ENCODE measurements at places on chromosomes 11 and 22.
A peak's percentile ranks its signal among the peaks of the same experiment; 100 is the strongest.

GRCh38 chr11:131299598-131300438, 70.6 kb upstream of the NTM start:
- no peak for DNase-seq

GRCh38 chr22:31676700-31677099, 14.7 kb upstream of the PISD start:
- no peak for DNase-seq

DNA sequence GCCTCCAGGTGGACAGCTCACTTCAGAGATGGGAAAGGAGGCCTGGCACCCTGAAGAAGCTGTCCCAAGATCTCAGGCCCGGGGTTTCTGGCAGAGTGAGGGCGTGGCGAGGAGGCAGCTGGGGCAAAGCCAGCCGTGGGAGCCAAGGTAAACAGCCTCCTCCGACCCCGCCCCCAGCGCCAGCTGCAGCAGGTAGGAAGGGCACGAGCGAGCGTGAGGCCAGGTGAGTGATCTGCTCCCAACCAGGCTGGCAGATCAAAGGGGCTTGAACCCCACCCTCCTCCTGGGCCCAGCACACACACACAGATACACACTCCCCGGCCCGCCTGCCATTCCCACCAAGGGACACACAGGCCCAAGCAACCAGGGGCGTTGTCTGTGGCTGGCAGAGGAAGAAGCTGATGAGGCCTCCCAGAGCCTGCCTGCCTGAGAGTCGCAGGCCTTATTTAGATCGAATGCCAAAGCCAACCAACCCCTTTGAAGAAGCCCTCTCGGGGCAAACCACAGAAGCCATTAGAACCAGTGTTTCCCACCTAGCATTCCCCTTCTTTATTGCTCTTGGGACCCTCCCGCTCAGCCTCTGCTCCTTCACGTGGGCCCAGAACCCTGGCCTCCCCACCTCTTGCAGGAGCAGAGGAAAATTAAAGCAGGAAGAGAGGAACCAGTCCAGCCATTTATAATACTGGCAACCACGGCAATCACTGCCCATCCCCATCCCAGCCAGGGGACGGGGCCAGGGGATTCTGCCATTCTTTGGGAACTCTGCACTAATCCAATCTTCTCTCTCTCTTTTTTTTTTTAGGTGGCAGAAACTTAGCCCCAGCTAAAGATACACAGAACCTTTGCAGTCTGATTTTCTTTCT, 5.0 kb downstream of the PDGFB start:
- DNase-seq, result peak; percentile 58

GRCh38 chr22:21942407-21943343, 10.0 kb downstream of the PPM1F start:
- DNase-seq, result no peak

DNA sequence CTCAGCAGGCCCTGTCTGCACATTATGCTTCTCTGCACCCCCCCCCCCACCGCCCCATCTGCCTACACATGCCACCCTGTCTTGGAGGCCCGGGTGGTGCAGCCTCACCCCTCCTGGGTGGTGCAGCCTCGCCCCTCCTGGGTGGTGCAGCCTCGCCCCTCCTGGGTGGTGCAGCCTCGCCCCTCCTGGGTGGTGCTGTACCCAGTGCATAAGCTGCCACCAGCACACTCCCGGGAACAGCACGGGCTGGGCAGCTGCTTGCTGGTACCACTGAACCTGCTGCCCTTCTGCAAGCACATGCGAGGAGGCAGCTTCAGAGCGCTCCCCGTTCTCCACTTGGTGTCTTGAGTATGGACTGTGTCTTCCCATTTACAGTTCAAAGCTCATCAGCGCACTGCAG, 69.3 kb downstream of the NCAPD3 start:
- DNase-seq, result no peak

GRCh38 chr11:123298488-123299447, 103.7 kb upstream of the CLMP start:
- no peak for DNase-seq

DNA sequence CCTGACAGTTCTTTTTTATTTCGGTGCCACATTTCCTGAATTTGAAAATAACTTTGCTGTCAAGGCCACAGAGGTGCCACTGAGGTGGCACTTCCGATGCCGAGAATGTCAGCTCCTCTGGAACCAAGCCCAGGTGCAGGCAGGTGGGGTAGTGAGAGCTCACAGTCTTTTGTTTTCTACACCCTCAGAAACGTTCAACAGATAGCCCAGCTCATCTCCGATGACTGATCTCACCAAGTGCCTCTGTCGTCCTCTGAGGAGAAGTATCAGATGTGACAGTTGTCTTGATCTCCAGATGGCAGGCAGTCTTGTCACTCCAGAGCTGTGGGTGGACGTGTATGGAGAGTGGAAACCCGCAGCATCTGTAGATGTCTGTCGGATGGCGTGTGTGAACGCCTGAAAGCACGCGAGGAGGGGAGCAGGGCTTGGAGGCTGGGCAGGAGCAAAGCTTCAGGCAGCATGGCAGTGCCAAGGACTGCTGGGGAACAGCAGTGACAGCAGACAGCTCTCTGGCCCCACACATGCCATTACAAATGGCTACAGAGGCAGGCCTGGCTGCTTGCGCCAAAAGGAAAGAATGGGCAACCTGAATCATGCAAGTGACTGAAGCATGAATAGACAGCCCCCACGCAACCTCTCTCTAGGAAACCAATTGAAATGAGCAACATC, 877.0 kb downstream of the OPCML start:
- no peak for DNase-seq

- no peak for DNase-seq
Measured at GRCh38 chr11:45655012-45655283, 10.5 kb downstream of the CHST1 start.

- no peak for DNase-seq
Measured at GRCh38 chr11:3972431-3972830, 117.0 kb downstream of the STIM1 start.

- DNase-seq, result no peak
Measured at GRCh38 chr11:121254756-121255155, 37.8 kb upstream of the SC5D start.

DNA sequence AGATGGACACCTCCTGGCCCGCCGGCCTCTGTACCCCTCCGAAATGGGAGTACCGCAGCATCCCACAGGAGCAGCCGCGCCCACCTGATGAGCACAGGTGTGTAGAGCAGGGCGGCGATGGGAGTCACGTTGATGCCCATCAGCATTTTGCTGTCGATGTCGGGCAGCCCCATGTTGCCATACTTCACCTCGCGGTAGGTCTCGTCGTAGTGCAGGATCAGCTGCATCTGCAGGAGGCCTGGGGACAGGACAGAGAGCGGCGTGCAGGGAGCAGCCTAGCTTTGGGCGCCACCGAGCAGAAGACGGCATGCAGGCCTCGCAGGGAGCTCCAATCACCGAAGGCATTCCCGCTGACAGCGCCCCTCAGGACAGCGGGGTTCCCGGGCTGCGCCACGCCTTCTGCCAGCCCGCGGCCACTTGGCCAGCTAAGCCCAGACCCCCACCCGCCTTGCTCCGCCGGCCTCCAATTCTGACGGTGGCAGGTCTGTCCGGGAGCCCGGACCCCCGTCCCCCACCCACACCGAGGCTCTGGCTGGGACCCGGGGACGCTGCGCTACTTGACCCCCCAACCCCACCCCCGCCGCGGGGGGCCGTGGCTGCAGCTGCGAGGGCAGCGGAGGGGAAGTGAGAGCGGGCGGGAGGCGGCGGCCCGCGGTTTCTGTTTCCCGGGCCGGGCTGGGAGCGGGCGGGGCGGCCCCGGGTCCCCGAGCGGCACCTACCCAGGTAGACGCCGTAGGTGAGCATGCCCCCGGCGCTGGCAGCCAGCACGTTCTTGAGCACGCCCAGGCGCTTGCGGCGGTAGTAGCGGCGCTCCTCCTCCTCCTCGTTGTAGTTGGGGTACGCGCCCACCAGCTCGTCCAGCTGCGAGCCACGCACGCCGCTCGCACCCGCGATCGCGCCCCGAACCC, 705 bp downstream of the UNC93B1 start:
- no peak for DNase-seq

- no peak for DNase-seq
Measured at GRCh38 chr11:72642043-72642883, 32.0 kb downstream of the PDE2A start.
